ENCODE measurements at places on chromosomes 5 and 9.

DNA sequence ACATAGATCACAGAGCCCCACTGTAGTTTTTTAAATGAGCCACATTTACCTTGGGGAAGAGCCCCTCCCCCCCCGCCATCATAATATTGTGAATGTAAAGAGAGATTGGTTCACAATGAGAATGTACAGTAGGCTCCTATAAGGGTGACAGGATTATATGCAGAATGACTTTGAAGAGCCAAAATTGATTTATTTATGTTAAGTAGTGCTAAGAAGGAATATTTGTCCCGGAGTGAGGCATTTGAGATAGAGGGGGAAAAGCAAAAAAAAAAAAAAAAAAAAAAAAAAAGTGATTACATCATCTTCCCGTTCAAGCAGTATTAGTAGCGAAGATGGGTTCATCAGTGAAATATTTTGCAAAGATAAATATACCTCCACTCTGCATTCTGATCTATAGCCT is 73.9 kb downstream of the PIK3R1 start:
- DNase-seq: no peak

DNA sequence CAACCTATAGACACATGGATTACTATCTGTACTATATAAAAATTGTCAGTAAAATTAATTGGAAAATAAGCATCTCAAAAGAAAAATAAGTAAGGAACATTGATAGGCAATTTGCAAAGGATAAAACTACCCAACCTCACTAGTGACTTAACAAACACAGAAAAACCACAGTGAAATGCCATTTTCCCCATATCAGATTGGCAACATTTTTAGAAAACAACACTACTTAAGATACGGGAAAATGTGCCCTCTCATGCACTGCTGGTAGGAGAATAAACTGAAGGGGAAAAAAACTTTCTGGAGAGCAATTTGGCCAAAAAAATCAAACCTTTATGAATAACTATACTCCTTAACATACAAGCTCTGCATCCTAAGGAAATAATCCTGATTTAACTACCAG is 254.0 kb downstream of the DEPDC1B start:
- no peak for DNase-seq

GRCh38 chr9:81981883-81982282 is 6.7 kb upstream of the SPATA31D1 start:
- DNase-seq: no peak

DNA sequence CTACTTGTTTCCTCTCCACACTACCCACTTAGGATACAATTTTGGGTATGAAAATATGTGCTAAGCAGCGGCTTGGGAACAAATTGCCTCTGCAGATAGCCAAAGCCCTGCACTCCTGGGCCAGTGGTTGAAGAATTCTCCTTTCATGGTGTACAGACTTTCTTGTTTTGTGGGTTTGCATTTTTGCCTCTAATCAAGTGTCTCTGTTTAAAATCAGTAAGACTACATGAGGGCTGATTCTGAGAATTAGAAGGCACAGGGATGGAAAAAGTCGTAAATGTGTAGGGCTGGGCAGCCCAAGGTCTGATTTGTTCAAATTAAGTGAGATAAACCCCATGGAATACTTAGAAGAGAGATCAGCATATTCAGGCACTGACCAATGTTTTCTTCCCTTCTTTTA is 103.7 kb upstream of the CD180 start:
- DNase-seq: no peak

GRCh38 chr5:124642151-124642550 is 104.3 kb downstream of the ZNF608 start:
- no peak for DNase-seq

DNA sequence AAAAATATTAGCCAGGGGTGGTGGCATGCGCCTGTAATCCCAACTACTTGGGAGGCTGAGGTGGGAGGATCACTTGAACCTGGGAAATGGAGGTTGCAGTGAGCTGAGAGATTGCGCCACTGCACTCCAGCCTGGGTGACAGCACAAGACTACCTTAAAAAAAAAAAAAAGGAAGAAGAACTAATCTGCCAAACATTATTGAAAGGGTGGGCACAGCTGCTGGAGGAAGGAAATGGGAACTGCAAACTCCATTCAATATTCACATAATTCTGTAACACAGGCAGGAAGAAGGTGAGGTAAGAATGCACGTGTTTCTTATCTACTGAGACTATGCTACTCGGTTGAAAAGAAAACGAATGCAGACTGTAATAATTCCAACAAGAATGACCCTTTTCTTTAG is 121.1 kb upstream of the GNA14 start:
- no peak for DNase-seq

DNA sequence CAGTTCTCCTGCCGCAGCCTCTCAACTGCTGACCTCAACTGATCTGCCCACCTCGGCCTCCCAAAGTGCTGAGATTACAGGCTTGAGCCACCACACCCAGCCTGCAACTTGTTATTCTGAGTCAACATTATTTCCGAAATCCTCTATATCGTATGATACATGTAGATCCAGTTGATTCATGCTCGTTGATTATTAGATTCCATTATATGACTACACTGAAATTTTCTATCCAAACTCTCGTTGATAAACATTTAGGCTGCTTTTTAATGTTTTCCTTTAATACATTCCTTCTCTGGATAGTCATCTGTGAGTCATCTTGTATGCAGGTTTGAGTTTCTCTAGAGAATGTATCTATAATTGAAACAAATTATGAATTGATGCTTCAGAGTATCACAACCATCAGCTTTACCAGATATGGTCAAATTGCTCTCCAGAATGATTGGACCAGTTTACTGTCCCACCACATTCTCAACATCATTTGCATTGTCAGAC is 4.1 kb downstream of the CDK7 start:
- no peak for DNase-seq

GRCh38 chr9:1100201-1100600 is 50.0 kb downstream of the DMRT2 start:
- no peak for DNase-seq

DNA sequence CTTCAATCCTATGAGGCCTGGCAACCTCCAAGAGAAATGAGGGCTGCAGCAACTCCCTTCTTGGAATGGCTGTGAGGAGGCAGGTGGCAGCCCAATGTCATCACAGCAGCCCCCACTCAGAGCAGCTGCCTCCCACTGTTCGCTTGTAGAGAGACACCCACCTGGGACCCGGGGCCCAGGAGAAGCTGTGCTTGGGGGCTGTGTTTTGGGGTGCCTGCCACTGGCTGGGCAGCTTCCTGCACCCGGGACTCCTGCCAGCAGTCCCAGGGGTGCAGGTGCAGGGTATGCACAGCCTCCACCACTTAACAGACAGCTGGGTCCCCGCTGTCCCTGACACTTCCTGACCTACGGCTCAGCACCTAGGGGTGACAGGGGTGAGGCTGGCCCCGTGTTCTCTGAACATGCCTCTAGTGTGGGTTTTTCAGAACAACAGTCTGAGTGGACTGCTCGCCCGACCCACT is 26.2 kb downstream of the NIPAL4 start:
- no peak for DNase-seq

DNA sequence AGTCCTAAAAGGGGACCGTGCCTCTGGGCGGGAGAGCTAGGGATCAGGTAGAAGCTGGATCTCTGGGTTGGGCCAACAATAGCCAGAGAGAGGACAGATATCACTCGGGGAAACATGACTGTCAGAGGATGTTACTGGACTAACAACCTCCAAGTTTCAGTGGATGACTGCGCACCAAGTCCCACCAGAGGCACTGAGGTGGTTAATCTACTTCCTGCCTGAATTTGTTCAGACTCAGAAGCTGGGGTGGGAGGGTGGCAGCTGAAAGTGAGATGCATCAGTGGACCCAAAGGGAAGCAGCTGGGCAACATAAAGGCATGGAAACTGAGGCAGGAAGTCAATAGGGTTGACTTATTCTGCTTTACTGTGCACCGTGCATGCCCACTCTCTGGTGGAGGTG is 130.1 kb upstream of the SLC44A1 start:
- DNase-seq: no peak

DNA sequence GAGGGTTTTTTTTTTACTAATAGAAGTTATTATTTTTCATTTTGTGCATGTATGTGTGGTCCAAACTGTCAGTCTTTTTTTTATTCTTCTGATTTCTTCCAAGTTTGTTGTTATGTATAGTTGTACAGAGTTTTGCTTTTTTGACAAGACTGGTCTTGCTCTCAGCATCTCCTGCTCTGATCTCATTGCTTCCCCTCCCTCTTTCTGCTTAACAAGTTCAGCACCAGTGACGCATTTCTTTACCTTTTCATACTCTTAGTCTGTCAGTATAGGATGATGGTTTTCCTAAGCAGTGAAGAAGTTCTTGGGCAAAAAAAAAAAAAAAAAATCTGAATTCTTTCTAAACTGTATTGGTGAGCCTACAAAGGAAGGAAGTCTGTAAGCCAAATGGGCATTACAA is 135.1 kb downstream of the CD180 start:
- DNase-seq: no peak

DNA sequence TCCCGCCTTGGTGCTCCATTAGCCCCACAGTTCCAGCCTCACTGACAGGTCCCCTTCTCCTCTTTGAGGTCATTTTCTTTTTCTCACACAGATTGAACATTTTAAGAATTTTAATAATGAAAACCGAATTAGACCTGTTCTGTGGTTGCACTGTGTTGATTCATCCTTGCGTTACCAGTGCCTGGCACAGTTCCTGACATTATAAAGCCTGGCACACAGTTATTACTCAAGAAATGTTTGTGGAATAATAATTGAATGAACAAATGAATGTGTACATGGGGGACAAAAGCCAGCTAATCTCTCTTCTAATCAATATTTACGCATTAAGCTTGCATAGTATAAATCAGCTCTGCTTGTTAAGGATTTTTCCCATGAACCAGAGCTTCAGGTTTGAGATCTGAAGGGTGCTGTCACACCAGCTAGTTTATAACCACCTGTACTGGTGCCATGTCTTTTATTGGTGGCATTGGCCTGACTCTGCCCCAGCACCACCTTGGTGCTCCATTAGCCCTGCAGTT is 80.0 kb downstream of the SV2C start:
- no peak for DNase-seq

- DNase-seq: no peak
Observed at GRCh38 chr5:39331861-39332381, 32.4 kb downstream of the C9 start.

GRCh38 chr9:137515338-137515724 is 34.9 kb downstream of the PNPLA7 start:
- no peak for DNase-seq

- no peak for DNase-seq
Observed at GRCh38 chr5:102902647-102903046, 147.5 kb downstream of the PAM start.

- DNase-seq: no peak
Observed at GRCh38 chr5:147708708-147709107, 73.8 kb downstream of the JAKMIP2 start.

GRCh38 chr5:76805821-76806505 is 12.9 kb upstream of the F2RL1 start:
- no peak for DNase-seq

- DNase-seq: no peak
Observed at GRCh38 chr5:1936901-1937300, 54.2 kb upstream of the IRX4 start.

DNA sequence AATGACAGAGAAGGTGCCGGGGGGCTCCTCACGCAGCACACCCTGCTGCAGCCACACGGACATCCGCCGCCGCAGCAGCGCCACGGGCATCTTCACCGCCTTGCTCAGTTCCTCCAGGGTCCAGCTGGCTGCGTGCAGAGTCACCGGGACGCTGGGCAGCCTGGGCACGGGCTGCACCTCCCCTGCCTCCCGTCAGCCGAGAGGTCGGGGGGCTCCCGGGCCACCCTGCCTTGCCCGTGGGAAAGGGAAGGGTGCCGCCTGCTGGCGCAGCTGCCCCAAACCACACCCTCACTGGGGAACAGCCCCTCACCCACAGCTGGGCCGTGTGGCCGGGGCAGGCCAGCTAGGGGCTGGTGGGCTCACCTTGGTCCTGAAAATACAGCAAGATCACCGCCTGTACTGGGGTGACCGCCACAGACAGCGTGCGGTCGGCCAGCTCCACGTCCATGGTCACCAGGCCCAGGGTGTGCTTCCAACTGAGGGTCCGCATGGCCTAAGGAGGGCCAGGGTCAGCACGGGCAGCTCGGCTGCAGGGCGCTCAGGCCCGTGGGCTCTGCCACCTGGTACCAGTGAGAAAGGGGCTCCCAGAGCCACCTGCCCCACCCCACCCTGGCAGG is 3.6 kb upstream of the TMEM210 start:
- DNase-seq: no peak

DNA sequence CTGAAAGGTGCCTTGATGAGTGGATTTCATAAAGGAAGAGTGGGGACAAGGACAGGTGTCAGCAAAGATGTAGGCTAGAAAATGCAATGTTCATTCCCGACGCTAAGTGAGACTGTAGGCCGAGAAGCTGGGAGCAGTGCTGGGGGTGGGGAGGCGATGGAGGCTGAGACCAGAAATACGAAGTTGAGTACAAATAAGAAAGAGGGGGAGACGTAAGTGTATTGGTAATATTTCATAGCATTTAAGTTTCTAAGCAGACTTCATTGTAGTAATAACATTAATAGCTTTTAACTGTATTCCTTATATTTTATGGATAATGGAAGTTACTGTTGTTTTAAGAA is 11.0 kb downstream of the TRIP13 start:
- DNase-seq: no peak

DNA sequence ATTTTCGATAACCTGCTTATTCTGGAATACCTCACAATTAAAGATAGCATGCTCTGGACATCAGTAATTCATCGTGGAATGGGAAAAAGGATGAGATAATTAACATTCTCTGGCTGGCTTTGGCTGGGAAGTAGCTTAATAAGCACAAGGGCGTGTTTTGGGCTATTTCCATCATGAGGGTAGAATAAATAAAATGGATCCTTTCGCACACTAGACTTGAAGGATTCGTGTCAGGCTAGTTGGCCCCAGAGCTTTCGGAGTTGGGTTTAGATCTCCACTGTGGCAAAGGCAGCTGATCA is 151.2 kb upstream of the ADRA1B start:
- no peak for DNase-seq

- DNase-seq: no peak
Observed at GRCh38 chr9:5008202-5008601, 23.1 kb downstream of the JAK2 start.

DNA sequence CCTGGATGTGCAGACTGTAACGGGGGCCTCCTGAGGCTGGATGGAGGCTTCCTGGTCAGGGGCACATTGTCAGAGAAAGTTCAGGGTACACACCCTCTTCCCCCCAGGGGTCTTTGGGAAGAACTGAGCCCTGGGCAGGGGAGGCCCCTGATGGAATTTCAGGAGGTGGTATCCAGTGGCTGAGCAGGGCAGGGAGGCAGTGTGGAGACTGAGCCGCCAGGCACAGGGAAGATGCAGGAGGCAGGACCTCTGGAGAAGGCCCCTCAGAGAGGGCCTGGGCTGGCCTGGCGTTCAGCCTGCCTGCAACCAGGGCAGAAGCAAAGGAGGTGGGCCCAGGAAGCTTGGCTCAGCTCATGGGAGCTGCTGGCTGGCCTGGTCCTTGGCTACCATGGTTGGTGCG is 53.5 kb downstream of the GTF3C4 start:
- DNase-seq: no peak

GRCh38 chr9:715743-716400 is 125.6 kb upstream of the DMRT1 start:
- DNase-seq: no peak

GRCh38 chr5:133508845-133509741 is 103.2 kb downstream of the FSTL4 start:
- DNase-seq: no peak
